SJCRH30 (cell line): ENCODE measurements at places on chromosomes 6 and 20.
A peak's percentile ranks its signal among the peaks of the same experiment; 100 is the strongest.

DNA sequence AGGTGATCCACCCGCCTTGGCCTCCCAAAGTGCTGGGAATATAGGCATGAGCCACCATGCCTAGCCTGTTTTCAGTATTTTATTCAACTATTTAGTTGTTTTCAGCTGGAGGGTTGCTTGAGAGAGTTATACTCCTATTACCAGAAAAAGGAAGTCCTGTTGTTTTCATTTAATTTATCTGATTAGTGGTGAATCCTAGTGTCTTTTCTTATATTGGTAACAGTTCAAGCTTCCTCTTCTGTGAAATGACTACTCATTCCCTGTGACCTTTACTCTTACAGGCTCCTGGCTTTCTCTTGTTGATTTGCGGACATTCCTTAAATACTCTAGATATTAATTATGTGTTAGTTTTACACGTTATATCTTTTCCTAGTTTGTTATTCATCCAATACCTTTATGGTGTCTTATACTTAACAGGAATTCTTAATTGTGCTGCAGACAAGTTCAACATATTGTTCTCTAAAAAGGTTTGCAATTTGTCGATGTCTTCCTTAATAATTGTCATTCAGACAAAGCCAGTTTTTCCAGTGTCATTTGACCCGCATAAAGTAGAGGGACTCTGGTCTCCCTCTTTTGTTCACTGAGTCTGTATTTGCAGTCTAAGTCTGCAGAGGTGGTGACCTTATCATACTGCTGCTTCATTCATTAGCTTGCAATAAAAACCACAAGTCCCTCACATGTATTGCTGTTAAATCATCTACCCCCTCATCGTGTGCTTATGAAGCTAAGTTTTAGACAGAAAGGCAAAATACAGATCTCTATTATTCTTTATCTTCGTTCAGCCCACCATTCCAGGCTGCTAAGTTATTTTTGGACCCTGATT, 51.4 kb downstream of the ZBTB9 start:
- DNase-seq = no peak
- H3K27me3 ChIP-seq = no peaks in the 10 kb centered on the region
- no peak overlapping the region for H3K27ac ChIP-seq
- no peaks in the 10 kb centered on the region for H3K4me1 ChIP-seq
- H3K4me3 ChIP-seq = no peak overlapping the region

DNA sequence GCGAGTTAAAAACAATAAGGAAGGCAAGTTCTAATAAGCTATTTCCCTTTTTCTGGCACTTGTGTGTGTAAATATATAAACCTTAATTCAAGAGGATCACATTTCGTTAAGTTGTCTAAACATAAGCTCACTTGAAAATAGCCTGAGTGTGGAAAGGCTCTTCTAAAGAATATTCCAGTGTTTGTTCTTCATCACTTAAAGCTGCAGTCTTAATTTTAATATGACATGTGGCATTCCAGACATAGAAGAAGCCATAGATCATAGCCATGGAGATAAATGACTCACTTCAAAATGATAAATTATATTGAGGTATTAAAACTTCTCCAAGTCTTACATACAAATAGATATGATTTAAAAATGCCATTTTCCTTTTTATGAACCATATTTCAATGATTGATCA, 42.1 kb downstream of the IYD start:
- peaks cover 21% of the 10 kb centered on the region for H3K4me1 ChIP-seq
- no peak overlapping the region for H3K4me3 ChIP-seq
- no peak for DNase-seq
- no peaks in the 10 kb centered on the region for H3K36me3 ChIP-seq
- no peaks in the 10 kb centered on the region for H3K27me3 ChIP-seq

GRCh38 chr6:54717849-54718455, 128.6 kb upstream of the FAM83B start:
- peaks cover 15% of the 10 kb centered on the region for H3K4me1 ChIP-seq
- H3K27me3 ChIP-seq = no peaks in the 10 kb centered on the region
- H3K4me3 ChIP-seq = no peak overlapping the region
- H3K36me3 ChIP-seq = no peaks in the 10 kb centered on the region
- H3K27ac ChIP-seq = no peak overlapping the region

DNA sequence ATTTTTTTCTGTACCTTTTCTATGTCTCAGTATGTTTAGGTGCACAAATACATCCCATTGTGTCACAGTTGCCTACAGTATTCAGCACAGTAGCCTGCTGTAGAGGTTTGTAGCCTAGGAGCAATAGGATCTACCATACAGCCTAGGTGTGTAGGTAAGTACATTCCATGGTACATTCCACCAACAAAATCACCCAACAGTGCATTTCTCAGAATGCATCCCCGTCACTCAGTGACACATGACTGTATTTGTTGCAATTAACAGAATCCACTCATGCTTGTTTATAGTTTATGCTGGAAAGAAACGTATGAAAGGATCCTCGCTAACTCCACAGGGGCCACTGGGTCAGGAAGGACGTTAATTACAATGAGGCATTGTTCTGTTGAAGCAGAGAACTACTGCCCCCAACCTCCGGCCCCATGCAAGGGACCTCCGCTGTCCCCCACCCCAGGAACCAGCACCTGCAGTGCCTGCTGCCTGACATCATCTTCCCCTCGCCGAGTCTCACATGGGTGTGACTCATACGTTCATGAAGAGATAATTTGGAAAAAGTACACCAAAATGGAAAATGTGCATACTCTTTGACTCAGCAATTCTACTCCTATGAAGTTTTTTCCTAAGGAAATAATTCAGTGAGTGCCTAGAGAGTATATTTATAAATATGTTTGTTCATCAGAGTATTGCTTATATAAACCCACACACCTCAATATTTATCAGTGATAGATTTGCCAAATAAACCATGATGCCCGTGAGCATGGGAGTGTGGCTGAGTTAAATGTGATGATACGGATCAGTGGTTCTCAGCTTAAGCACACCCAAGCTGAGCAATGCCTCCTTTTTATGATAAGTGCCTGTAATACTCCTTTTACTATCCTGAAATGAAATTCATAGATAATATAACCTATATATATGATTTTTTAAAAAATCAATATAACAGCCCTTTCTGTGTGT, 156.4 kb upstream of the ECI2 start:
- no peak overlapping the region for H3K4me3 ChIP-seq
- H3K4me1 ChIP-seq = no peaks in the 10 kb centered on the region
- H3K27ac ChIP-seq = no peak overlapping the region
- DNase-seq = no peak
- no peaks in the 10 kb centered on the region for H3K36me3 ChIP-seq

- peak overlapping the region; percentile 81 for H3K27ac ChIP-seq
- peak; percentile 22 for DNase-seq
- H3K4me3 ChIP-seq = peak overlapping the region; percentile 81
These were observed 1.9 kb downstream of the PHIP start for GRCh38 chr6:79076160-79076559.

DNA sequence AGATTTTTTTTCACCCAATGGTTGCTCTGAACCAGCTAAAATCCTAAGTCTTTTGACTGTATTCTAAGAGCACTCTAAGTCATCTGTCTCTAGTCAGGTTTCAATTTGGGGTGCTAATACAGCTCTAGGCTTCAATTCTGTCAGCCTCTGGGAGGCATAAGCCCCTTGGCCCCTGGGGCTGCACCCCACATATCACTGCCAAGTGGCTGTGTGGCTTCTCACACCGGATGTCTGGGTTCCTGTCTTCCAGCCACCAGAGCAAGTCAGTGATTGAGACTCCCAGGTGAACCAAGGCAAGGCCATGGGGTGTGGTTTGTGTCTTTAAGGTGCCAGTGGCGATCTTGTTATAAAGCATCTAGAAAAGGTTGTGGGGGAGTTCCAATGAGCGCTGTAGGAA, 136.5 kb downstream of the TMEM242 start:
- no peak for DNase-seq
- H3K4me1 ChIP-seq = no peaks in the 10 kb centered on the region
- peaks cover 28% of the 10 kb centered on the region for H3K36me3 ChIP-seq
- no peak overlapping the region for H3K4me3 ChIP-seq
- H3K27me3 ChIP-seq = no peaks in the 10 kb centered on the region
- H3K27ac ChIP-seq = no peak overlapping the region

DNA sequence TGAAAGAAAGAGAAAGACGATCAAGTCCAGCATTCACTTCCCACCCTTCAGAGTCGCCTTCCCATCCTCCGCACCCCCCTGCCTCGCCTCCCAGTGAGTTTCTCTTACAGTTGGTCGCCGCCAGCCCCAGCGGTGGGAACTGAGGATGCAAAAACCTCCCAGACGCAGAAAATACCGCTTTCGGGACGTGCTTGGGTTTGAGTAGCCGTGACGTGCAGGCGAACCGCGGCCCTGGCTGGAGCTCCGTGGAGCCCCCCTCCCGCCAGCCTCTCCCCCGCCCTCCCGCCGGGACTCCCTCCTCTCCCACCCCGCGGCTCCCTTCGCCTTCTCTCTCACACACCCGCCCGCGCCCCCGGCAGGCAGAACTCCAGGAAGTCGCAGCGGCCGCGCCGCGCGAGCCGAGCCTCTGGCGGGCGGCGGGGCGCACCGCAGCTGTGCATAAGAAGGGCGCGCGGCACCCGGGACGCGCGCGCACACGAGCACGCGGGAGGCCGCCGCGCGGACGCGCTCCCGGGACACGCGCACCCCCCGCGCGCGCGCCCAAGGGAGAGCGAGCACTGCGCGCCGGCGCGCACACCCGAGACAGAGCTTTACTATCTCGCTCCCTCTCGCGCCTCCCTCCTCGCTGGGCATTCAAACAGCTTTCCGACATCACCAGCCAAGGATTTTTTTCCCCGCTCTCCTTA, at the start of gene ADGRB3:
ADGRB3 (plus strand) TSS at position 557 of the 686 bp plus-strand sequence. CDS start 3,394 bp downstream, outside the sequence.
- peak within 1 kb of the TSS; percentile 70 for H3K27ac ChIP-seq
- peak; percentile 92 for DNase-seq
- H3K36me3 ChIP-seq = no peaks in the 10 kb centered on the region
- H3K4me1 ChIP-seq = peaks cover 8% of the 10 kb centered on the region

- no peak overlapping the region for H3K27ac ChIP-seq
- no peak overlapping the region for H3K4me3 ChIP-seq
- no peak for DNase-seq
- H3K4me1 ChIP-seq = peaks cover 31% of the 10 kb centered on the region
- no peaks in the 10 kb centered on the region for H3K36me3 ChIP-seq
These were observed 130.1 kb downstream of the LRRC1 start for GRCh38 chr6:53924821-53925422.

DNA sequence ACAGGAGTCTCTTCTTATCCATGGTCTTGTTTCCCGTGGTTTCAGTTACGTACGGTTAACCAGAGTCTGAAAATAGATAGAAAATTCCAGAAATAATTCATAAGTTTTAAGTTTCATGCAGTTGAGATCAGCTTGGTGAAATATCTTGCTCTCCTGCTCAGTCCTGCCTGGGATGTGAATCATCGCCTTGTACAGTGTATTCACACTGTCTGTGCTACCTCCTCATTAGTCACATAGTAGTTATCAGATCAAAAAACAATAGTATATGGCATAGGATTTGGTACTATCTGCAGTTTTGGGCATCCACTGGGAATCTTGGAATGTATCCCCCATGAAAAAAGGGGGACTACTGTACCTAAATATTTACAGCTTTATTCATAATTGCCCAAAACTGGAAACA, 22.7 kb upstream of the MOCS1 start:
- H3K4me1 ChIP-seq = no peaks in the 10 kb centered on the region
- H3K27me3 ChIP-seq = no peaks in the 10 kb centered on the region
- H3K27ac ChIP-seq = no peak overlapping the region
- H3K4me3 ChIP-seq = no peak overlapping the region
- no peaks in the 10 kb centered on the region for H3K36me3 ChIP-seq
- no peak for DNase-seq

DNA sequence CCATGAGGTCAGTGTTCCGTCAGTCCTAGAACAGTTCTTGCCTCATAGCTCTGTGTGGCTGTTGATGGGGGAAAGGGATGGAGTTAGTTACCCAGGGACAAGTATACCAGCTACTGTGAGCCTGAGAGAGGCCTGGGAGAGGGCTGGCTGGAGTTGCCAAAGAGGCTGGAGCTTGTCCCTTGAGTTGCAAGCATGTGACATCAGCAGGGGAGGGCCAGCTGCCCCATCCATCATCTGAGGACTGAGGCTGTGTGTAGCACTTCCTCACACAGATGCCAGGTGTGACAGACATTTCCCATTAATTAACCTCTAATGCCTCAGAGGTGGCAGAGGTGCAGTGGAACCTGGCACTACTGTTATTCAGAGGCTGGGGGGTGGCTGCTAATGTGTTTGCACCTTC, 131.6 kb downstream of the PHACTR3 start:
- H3K4me3 ChIP-seq = no peak overlapping the region
- H3K36me3 ChIP-seq = no peaks in the 10 kb centered on the region
- no peaks in the 10 kb centered on the region for H3K4me1 ChIP-seq
- peaks cover 20% of the 10 kb centered on the region for H3K27me3 ChIP-seq
- H3K27ac ChIP-seq = no peak overlapping the region

GRCh38 chr6:7672066-7673062, 53.5 kb upstream of the BMP6 start:
- no peak for DNase-seq
- no peak overlapping the region for H3K27ac ChIP-seq
- no peaks in the 10 kb centered on the region for H3K4me1 ChIP-seq
- no peak overlapping the region for H3K4me3 ChIP-seq
- H3K27me3 ChIP-seq = no peaks in the 10 kb centered on the region

GRCh38 chr6:64266351-64266821, 630.8 kb downstream of the PHF3 start:
- no peak for DNase-seq
- no peak overlapping the region for H3K27ac ChIP-seq
- H3K36me3 ChIP-seq = no peaks in the 10 kb centered on the region
- no peak overlapping the region for H3K4me3 ChIP-seq
- H3K27me3 ChIP-seq = no peaks in the 10 kb centered on the region
- no peaks in the 10 kb centered on the region for H3K4me1 ChIP-seq

DNA sequence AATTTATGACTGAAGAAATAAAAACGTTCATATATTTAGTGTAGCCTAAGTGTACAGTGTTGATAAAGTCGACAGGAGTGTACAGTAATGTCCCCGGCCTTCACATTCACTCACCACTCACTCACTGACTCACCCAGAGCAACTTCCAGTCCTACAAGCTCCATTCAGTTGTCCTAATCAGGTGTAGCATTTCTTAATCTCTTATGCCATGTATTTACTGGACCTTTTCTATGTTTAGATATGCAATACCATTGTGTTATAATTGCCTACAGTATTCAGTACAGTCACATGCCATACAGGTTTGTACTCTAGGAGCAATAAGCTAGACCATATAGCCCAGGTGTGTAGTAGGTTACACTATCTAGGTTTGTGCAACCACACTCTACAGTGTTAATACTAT, 610.2 kb upstream of the NOX3 start:
- no peaks in the 10 kb centered on the region for H3K36me3 ChIP-seq
- H3K4me3 ChIP-seq = no peak overlapping the region
- H3K27me3 ChIP-seq = no peaks in the 10 kb centered on the region
- DNase-seq = no peak
- no peak overlapping the region for H3K27ac ChIP-seq

GRCh38 chr6:25137480-25137879, 141.7 kb upstream of the CARMIL1 start:
- H3K36me3 ChIP-seq = no peaks in the 10 kb centered on the region
- H3K27me3 ChIP-seq = no peaks in the 10 kb centered on the region
- no peak overlapping the region for H3K4me3 ChIP-seq

DNA sequence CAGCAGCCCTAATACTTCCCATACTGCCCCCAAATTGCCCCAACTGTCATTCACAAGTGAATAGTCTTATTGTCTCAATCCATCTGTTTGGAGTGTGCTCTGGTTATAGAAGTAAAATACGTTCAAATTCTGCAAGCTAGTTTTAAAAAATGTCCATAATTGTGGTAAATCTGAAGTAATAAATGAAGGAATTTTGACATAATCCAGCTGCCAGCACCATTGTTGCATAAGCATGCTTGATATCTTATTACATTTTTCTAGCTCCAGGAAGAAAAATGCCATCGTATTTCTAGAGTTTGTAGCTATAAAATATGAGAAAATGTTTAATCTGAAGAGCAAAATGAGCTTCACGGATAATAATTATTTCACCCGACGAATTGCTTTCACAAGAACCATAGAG, 664.7 kb downstream of the RFPL4B start:
- no peaks in the 10 kb centered on the region for H3K27me3 ChIP-seq
- H3K4me3 ChIP-seq = no peak overlapping the region
- H3K27ac ChIP-seq = no peak overlapping the region
